Fibroblast of villous mesenchyme (primary cell): ENCODE measurements at places on chromosomes 6 and 20.

- no peak for DNase-seq
Observed at GRCh38 chr6:159176913-159177312, 7.7 kb downstream of the FNDC1 start.

GRCh38 chr6:16747232-16748024 lies 13.8 kb downstream of the ATXN1 start:
- peak; percentile 82 for DNase-seq

DNA sequence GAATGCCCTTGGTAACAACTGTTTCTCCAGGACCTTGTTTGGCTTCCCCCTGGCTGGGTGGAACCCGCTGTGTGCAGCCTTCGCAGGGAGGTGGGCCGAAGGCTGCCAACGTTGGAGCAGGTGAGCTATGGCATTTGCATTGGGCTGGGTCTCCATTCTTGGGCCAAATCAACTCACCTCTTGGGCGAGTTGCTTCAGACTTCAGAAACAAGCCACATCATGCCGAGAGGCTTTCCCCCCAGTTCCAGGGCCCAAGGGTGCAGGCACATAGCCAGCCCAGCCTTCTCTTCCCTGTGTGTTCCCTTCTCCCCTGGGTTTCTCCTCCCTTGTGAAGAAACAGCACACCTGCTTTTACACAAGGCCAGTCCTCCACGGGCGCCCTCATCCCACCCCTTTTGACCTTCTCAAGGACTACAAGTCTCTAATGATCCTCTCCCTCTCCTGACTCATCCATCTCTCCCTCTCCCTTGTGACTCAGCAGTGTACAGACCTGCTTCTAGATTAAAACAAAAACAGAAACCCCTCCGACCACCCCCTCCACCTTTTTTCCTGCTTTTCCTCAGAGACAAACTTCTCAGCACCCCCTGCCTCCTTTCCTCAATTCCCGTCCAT lies 41.6 kb downstream of the FAM209B start:
- no peak for DNase-seq

GRCh38 chr20:10475225-10475624 lies 40.1 kb downstream of the SLX4IP start:
- DNase-seq: no peak

DNA sequence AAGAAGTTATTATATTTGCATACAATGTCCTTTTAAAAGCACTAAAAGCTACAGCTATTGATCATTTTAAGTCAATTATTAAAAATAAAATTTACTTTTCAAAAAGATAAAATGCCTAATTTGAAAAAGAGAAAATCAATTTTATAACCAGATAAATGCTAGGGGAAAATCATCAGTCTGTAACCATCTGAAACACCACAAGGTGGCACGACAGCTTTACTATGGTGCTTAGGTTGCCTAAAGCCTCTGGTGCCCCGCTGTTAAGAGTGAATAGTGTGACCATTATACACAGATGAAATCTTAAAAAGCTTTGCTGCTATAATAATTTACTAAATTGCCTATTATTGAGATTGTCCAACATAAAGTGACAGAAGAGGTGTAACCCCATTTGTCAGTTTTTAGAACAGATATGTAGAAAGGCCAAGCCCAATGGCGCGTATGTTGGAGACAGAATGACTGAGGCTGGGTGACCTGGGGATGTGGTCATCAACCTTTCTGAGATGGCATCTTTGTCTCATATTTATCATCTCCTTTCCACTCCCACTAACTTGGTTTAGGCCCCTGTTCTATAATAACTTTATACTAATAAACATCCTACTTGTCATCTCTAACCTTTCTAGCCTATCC lies 100.8 kb downstream of the MOXD1 start:
- peak; percentile 62 for DNase-seq

- no peak for DNase-seq
Observed at GRCh38 chr6:37565267-37566110, 65.8 kb upstream of the CCDC167 start.

GRCh38 chr6:104957301-104958177 lies 632 bp downstream of the LIN28B start:
- DNase-seq: no peak

DNA sequence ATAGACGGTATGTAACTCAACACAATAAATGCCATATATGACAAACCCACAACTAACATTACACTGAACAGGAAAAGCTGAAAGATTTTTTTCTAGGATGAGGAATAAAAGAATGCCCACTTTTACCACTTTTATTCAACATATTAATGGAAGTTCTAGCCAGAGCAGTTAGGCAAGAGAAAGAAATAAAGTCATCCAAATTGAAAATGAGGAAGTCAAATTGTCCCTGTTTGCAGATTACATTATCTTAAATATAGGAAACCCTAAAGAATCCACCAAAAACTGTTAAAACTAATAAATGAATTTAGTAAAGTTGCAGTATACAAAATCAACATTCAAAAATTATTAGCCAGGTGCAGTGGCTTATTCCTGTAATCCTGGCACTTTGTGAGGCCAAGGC lies 24.6 kb upstream of the ADGB start:
- DNase-seq: no peak

DNA sequence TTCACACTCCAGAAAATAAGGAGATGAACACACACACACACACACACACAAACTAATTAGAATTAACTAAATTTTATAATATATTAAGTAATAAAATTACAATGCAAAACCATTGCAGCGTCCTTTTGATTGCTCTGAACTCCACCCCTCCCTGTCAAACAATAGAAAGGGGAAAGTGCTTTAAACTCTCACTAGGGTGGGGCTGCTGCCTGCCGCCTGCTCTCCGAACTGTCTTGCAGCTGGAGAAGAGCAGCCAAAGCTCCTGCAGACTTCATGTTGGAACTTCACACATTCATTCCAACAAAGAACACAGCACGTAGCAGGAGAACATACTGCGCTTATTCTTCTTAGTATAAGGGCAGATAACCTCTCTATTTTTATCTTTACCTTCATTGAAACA lies 83.2 kb downstream of the GCLC start:
- no peak for DNase-seq

GRCh38 chr6:89022798-89023197 lies 57.8 kb upstream of the PNRC1 start:
- DNase-seq: peak; percentile 60

DNA sequence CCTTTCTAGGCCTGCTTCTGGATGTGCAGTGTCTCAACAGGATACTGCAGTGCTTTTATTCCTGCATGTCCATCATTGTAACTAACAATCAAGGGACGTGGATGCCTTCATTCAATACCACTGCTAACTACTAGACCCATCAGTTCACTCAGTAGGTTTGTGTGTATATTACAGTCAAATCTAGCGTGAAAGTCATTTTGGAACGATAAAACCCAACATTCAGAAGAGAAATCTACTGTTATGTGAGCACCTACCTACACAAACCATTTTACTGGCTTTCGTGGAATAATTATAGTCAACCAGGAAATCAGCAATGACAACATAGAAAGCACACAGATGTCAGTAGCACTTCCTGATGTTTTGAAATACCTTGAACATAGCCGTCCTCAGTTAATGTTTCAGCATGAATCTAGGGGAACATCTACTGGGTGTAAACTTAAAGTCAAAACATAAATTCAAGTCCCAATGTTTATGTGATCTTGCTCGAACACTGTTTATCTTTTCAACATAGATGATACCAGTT lies 270.6 kb downstream of the FARS2 start:
- no peak for DNase-seq

DNA sequence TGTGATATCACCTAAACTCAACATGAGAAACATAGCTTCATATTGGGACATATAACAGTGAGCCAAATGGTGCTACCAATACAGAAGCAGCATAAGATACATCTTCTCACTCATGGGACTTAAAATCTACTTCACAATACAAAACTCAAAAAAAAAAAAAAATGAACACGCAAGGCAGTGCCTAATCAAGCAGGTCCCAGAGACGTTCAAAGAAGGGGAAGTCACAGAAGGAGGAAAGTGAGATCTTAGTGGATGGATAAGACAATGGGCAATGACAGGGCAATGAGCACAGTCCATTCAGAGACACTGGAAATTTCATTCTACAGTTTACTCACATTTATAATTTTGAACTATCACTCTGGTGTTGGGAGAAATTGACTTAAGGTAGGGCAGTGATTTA lies 88.3 kb downstream of the FAM50B start:
- DNase-seq: no peak

- no peak for DNase-seq
Observed at GRCh38 chr6:168418711-168419121, 22.3 kb upstream of the SMOC2 start.

DNA sequence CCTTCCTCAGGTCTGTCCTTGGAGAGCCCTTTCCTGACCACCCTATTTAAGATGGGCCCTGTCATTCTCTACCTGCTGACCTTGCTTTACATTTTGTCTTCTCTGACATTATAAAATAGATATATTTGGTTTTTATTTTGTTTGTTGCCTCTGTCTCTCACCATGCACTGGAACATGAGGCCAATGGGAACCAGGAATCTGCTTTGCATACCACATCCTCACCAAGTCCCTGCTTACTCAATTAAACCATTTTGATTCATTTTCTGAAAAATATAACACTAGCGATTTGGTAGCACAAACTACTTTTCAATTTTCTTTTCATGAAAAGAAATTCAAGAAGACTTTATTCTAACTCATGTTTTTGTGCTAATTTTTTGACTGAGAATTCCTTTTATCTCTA lies 32.8 kb upstream of the POPDC3 start:
- no peak for DNase-seq

- no peak for DNase-seq
Observed at GRCh38 chr6:155227046-155227445, 36.8 kb upstream of the CLDN20 start.

GRCh38 chr6:116396441-116396840 lies 25.7 kb downstream of the DSE start:
- DNase-seq: no peak

DNA sequence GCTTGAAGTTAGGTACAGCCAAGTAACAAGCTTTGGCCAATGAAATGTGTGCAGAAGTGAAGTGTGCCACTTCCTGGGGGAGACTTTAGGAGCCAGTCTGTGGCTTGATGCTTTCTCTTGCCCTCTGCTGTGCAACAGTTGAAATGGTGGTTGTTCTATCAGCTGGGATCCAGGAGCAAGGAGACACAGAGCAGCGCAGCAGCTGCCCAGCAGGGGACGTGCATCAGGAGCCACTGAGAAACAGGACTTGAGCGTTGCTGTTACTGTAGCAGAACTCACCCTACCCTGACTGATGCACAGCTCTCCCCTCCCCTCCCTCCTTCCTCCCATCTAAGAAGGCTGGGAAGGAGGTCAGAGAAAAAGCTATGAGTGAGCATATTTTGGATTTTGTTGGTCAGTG lies 18.9 kb upstream of the CCN5 start:
- no peak for DNase-seq

GRCh38 chr20:59365611-59366285 lies 65.3 kb downstream of the EDN3 start:
- no peak for DNase-seq

DNA sequence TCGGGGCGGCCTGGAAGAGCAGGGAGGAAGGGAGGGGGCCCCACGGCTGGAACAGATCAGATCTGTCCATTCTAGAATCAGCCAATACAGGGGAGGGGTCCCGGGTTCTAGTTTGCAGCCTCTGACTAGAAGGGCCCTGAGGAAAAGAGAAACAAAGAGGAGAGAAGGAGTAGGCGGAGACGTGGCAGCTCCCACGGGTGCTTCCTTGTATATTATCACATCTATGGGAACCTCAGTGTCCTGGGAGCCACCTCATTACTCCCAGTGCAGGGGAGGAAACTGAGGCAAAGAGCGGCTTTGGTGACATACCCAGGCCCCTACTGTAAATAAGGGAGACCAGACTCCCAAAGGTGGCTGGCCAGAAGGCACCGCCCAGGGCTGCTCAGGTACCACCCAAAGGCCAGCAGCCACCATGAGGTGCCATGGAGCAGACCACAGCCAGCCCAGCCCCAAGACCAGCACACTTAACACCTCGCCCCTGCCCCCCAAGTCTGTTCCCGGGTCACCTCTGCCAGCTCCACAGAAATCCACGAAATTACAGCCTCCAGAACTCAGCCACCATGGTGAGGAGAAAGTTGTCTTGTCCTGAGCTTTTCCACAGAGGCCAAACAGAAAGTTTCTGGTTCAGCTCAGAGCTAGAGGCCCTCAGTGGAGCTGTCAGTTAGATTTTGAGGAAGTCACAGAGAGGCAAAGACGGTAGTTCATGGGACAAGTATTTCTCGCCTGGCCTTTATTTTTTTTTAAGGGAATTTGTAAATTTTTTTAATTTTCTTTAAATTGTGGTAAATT lies 2.1 kb downstream of the ZC3H12D start:
- no peak for DNase-seq

DNA sequence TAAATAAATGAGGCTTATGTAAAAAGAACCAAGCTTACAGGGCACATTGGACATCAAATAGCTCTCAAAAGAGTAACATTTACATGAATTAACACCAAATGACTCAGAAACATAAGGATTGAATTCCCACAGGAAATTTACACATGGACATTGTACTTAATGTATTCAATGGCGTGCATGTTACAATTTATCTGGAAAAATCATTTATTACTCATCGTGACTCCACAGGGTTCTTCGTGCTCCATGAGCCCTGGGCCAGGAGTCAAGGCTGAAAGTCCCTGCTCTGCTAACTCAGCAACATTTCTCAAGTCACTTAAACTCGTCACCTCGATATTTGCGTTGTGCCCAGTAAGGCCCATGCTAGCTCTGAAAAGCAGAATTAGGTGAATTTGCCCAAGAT lies 158.5 kb downstream of the PHACTR1 start:
- DNase-seq: no peak

- no peak for DNase-seq
Observed at GRCh38 chr20:36644706-36645095, 1.3 kb downstream of the SLA2 start.

- no peak for DNase-seq
Observed at GRCh38 chr6:108164815-108165706, 761 bp upstream of the NR2E1 start.

DNA sequence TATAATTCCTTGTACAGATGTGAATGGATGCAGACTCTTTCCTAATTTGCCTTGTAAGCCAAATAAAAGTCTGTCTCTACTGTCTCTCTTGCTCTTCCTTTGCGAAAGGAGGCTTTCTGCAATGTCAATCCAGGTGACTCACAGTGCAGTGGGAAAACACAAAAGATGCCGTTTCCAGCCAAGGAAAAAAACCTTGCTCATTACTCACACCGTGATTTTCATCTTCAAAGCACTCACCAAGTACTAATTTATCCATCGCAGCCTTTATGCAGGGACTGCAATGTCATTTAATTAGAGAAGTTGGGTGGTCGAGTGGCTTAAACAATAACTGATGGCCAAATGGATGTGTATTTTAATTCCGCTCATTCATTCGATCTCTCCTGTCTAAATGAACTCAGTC lies 23.8 kb downstream of the SAYSD1 start:
- DNase-seq: no peak

DNA sequence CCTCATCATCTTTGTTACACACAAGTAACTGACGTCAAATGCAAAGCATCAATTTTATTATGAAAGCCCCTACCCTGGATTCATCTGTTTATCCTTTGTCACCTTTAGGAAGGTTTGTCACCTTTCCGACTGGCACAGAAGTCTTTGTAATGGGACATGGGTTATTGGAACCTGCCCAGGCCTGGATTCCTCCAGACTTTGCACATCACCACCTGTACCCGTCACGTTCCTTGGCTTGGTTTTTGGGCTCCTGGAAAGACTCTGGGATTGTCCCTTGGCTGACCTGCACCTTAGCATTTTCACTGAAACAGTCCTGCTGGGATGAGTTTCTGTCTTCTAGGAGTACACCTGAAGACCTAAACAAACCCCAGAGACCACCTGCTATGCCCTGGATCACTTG lies 15.4 kb upstream of the ARHGAP18 start:
- DNase-seq: no peak
